NCI-H524 treated with DMSO at 0.1 percent for 48 hours (cell line): ENCODE measurements at places on chromosomes 11 and 22.

DNA sequence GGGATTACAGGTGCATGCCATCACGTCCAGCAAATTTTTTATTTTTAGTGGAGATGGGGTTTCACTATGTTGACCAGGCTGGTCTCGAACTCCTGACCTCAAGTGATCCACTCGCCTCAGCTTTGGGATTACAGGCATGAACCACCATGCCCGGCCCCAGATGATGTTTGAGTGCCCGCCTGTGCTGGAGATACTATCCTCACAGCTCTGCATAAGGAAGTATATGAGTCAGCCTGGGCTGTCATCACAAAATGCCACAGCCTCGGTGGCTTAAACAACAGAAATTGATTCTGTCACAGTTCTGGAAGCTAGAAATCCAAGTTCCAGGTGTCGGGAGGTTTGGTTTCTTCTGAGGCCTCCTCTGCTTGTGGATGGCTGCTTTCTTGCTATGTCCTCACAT is 119.3 kb downstream of the OSBP2 start:
- DNase-seq = no peak

DNA sequence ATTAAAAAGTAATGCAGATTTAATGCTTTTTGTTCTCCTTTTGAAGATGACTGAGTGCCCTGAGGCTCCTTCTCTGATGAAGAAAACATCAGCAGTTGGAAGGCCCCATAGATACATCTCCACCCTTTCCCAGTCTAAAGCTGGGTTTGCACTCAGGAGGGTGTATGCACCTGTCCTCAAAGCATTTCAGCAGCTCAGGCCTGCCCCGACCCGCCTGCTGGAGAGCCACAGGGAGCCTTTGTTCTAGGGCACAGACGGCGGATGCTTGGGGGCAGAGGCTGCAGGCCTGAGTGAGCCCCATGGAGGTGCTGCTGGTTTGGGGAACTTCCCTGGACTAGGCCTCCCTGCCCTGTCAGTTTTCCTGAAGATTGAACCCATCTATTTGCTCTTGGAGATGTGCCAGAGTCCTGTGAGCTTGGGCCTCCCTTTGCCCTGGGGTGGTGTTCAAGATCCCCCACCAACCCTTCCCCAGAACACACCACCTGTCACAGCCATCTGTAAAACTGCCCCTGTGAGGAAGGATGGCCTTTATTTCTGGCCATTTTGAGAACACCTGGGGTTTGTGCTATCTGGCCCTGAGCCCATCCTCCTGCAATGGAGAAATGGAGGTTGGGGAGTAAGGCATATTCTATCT is 160.0 kb downstream of the NAV2 start:
- peak; percentile 63 for DNase-seq

DNA sequence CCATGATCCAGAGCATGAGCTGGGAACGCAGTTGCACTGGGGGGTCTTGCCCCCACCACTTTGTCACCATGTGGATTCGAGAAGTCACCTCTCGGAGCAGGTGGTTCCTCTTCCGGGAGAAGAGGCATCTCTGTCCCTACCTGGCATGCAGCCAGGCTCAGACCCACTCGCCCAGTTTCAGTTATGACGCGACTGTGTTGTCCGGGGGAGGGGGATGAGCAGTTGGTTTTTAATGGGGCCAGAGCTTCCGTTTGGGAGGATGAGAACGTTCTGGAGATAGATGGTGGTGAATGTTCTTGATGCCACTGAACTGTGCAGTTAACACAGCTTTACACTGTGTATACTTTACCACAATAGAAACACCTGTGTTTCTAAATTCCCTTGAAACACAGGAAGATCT is 41.5 kb downstream of the DHCR7 start:
- DNase-seq = no peak

- DNase-seq = no peak
Measured at GRCh38 chr22:27761000-27761399, 40.6 kb downstream of the MN1 start.

DNA sequence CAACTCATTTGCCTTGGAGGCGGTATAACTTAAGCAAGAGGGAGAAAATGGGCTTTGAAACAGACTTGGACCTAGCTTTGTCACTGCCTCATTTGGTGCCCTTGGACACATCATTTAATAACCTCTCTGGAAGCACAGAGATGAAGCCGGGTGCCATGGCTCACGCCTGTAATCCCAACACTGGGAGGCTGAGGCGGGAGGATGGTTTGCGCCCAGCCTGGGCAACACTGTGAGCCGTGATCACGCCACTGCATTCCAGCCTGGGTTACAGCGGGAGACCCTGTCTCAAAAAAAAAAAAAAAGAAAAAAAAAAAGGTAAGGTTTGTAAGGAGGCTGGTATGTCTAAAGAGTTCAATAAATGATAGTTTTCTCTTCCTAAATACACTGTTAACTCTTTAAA is 806 bp downstream of the COA4 start:
- no peak for DNase-seq

DNA sequence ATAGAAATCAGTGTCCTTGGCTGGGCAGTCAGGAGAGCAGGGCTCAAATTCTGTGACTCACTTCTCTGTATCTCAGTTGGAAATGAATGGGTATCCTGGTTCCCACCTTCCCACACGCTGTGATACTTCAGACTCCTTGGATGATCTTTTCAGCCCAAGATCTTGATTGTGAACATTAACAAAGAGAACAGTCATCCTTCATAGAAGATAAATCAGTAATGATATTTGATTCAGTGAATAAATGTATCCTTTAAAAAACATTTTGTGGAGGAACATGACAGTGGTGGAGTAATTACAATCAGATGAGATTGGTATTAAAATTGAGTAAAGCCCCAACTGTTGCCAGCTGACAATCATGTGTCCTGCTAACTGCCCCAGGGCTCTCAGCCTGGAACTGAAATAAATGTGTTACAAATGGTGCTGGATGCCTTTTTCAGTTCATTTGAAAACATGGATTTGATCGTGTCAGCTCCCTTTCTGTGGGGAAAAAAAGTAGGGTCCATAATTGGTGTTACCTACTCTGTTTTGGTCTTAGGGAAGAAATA is 72.9 kb upstream of the OR5AN1 start:
- DNase-seq = no peak

GRCh38 chr11:2573240-2574042 is 126.4 kb downstream of the KCNQ1OT1 start:
- DNase-seq = no peak

DNA sequence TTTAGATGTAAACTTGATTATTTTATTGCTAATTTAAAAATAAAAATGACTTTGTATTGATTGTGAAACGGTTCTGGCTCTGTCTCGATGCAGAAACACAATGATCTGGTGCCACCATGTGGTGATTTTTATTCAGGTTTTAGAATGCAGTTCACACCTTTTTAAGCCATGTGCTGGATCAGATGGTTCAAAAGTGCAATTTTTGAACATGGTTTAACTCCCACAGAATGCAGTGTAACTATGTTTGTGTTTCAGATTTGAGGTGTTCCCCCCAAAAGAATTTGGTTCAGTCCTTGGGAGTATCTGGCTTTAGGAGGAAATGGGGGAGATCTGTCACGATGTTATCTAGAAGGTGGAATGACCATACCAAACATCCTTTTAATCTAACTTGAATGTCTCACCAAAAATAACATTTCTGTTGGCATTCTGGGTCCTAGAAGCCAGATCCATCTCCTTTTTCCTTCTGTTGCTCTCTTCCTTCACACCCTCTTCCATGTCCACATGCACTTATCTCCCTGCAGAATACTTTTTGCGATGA is 7.9 kb downstream of the MRPL16 start:
- no peak for DNase-seq

DNA sequence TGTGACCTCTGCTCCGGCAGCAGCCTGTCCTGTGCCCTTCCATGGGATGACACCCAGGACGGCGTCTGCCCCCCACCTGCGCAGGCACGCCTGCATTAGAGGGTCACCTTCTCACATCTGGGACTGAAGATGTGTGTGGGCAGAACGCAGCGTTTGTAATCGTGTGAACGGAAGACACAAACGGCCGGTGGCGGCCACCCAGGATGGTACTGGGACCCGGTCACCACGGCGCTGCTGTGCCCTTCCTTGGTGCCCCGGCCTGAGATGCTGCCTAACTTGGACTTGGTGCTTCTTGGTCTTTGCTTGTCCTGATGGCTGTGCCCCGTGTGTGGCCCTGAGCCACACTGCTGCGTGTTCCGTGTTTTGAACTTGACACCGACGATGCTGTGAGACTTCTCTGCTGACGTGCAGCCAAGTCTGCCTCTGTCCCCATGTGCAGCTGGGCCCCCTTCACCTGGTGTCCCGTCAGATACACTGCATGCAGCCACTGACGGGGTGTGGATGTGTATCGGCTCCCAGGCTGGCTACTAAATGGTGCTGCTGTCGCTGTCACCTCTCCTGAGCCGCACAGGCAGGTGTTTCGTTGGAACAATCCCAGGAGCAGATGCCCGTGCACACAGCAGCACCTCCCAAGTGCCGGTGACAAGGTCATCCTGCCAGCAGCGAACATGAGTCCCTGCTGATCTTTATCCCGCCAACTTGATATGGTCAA is 21.4 kb downstream of the YPEL1 start:
- no peak for DNase-seq

- DNase-seq = no peak
Measured at GRCh38 chr22:23816156-23816976, 22.4 kb downstream of the DERL3 start.

- no peak for DNase-seq
Measured at GRCh38 chr11:34432822-34433221, 5.9 kb upstream of the CAT start.

GRCh38 chr22:39374801-39375200 is 24.8 kb upstream of the TAB1 start:
- no peak for DNase-seq

- no peak for DNase-seq
Measured at GRCh38 chr11:119739975-119740374, 11.0 kb upstream of the NECTIN1 start.

GRCh38 chr22:35089139-35089538 is 23.2 kb downstream of the ISX start:
- DNase-seq = no peak

- no peak for DNase-seq
Measured at GRCh38 chr11:117984476-117984875, 1.7 kb upstream of the IL10RA start.

DNA sequence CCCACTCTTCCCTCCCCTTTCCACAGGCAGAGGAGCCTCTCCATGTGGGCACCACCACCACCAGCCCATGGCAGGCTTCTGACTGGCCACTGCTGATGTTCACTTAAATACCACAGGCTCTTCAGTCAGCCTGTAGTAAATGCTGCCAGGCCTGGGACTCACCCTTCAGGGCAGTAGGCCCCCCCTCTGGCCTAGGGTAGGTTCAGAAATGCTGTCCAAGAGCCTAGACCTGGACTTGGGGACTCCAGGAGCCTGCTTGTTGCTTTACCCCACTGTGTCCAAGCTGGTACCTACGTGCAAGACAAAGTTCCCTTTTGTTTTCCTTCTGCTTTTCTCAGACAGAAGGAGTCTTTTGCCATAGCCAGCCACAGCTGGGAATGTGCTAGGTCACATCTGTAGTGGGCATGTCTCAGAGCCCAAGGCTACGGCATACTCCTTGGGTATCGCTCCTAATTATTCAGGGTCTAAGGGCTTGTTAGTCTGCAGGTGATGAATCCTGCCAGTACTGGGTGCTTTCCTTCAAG is 38.6 kb downstream of the TMEM135 start:
- no peak for DNase-seq
